ENCODE measurements at places on chromosomes 11 and 22.
A peak's percentile ranks its signal among the peaks of the same experiment; 100 is the strongest.

DNA sequence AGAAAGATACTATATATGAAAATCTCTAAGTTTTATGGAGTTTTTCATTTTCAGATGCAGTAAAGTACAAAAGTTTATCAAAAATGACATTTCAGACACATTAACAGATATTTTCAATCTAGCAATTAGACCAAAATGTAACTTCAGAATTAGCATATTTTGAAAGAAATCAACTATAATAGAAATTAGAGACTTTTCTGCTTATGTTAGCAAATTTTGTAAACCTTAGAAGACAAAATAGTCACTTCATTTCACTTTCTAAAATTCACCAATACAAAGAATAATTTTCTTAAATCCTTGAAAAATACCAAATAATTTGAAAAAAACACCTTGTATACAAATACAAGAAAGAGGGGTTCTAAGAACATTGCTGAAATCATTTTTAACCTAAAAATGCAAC lies 135.8 kb upstream of the FIBIN start:
- H3K27me3 ChIP-seq = no peaks in the 10 kb centered on the region
- H3K27ac ChIP-seq = no peak overlapping the region
- no peaks in the 10 kb centered on the region for H3K4me1 ChIP-seq
- DNase-seq = no peak

DNA sequence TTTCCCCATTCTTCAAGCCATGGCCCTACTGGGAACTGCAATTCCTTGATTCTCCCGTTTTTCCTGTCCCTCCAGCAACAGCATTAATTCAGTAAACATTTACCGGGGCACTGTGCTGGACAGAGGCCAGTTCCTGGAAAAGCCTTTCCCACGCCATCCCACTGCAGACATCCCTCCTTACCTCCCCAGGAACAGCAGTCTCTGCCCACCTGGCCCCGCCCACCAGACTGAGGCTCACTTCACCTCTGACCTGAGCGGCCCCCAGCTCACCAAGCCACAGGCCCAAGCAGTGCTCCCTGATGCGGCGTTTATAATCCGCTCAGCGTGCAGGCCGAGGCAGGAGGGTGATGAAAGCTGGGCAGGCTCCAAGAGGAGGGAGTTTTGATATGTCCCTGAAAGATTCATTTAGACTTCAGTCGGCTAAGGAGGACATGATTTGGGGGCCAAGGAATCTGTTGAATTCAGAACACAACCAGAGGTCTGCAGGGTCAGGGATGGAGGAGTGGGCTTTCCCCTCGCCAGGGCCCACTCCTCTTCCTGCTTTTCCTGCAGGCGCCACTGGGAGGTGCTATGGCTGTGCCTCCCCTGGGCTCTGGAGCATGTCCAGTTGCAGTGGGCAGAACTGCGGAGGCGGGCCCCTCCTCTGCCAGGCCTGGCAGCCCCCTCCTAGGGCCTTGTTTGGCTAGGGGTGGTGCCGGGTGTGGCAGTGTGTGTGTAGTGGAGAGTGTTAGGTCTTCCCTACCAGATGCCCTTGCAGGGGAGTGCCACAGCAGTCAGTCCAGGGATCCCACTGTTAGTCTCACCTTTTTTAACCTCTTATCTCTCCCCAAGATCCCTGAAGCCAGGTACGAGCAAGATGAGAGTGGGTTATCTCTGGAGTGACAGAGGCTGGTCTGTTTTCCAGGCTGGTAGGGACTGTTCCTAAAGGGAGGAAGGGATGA lies 1.4 kb upstream of the TAGLN start:
- H3K4me1 ChIP-seq = peaks cover 32% of the 10 kb centered on the region
- H3K27me3 ChIP-seq = no peaks in the 10 kb centered on the region
- H3K4me3 ChIP-seq = no peak overlapping the region
- DNase-seq = peak; percentile 16
- H3K27ac ChIP-seq = peak overlapping the region; percentile 72
- peaks cover 3% of the 10 kb centered on the region for H3K36me3 ChIP-seq

DNA sequence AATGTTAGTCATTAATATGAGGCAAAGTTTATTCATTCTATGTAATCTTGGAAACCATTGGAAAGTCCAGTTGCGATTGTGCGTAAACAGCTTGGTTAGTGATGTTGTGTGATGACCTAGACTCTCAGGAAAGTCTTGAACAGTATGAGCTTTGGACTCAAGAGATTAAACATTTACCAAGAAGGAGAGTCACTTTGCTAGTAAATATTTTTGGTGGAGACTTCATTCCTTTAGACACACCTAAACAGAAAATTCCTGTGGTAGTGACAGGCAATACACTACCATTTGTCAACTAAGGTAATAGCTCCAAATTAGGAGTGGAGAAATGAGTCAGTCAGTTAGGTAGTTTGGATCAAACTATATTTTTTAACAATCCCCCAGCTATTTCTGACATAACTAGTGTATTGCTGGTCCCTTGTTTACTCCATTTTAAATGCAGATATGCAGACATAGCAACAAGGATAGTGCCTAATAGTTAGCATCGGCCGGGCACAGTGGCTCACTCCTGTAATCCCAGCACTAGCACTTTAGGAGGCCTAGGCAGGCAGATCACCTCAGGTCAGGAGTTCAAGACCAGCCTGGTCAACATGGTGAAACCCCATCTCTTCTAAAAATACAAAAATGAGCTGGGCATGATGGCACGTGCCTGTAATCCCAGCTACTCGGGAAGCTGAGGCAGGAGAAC lies 89.3 kb downstream of the ARHGAP42 start:
- H3K27ac ChIP-seq = no peak overlapping the region
- H3K36me3 ChIP-seq = no peaks in the 10 kb centered on the region
- no peak overlapping the region for H3K4me3 ChIP-seq
- DNase-seq = no peak
- H3K4me1 ChIP-seq = no peaks in the 10 kb centered on the region

DNA sequence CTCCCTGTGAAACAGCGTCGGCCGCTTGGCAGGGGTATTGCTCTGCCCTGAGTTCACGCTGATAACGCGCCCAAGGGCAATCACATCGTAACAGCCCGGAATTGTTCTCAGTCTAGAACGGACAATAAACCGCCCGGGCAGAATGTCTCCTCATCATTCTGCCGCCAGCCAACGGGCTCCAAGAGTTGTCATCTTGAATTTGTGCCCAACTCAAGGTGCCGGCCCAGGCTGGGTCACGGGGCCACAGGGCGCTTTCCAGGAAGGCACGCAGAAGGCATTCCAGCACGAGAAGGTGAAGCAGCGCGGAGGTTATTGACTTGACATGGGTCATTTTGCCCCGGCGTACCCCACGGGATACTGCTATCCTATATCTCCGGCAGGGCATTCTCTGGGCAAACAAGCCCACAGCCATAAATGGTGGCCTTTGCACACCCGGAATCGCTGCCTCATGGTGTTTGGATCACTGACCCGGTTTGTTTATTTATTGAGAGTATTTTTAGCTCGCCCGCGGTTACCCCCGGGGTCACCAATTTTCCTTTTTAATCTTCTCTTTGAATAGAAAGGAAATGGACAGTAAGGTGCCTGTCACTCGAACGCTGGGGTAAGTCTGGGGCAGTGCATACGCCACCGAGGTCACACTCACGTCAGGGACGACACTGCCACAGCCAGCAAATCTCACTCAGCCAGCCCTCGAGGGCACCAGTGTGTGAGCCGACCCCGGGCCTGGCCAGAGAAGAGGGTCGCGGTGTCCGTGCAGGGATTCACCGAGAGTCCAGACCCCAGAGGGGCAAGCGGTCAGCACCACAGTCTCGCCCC lies 72.4 kb upstream of the FGF3 start:
- H3K4me1 ChIP-seq = peaks cover 44% of the 10 kb centered on the region
- peak; percentile 92 for DNase-seq
- H3K27ac ChIP-seq = no peak overlapping the region
- H3K27me3 ChIP-seq = no peaks in the 10 kb centered on the region
- H3K36me3 ChIP-seq = no peaks in the 10 kb centered on the region

DNA sequence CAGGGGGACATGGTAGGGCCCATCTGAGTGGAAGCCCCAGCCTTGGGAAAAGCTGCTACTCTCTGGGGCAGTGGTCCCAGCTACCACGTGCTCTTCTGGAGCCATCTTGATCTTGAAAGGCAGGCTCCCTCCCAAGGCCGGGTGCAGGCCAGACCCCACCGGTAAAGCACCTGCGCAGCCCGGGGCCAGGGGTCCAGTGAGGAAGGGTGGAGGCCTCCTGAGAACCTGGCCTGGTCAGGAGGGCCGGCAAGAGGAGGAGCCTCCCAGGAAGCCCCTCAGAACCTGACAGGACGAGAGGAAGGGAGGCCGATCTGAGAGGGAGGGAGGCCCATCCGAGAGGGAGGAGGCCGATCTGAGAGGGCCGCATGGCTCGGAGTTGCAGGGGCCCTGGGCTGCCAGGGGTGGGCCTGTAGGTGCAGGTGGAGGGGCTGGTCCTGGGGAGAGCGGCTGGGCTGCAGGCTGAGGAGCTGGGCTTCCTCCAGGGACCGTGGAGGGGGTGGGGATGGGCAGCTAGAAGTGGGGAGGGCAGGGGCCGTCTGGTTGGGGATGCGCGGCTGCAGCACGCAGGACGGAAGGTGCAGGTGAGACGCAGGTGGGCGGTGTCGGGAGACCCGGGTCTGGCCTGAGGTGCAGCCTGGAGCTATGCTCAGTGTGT lies 529 bp downstream of the GRAMD4 start:
- H3K36me3 ChIP-seq = no peaks in the 10 kb centered on the region
- H3K27ac ChIP-seq = no peak overlapping the region
- H3K4me1 ChIP-seq = no peaks in the 10 kb centered on the region
- no peak for DNase-seq
- no peak overlapping the region for H3K4me3 ChIP-seq

DNA sequence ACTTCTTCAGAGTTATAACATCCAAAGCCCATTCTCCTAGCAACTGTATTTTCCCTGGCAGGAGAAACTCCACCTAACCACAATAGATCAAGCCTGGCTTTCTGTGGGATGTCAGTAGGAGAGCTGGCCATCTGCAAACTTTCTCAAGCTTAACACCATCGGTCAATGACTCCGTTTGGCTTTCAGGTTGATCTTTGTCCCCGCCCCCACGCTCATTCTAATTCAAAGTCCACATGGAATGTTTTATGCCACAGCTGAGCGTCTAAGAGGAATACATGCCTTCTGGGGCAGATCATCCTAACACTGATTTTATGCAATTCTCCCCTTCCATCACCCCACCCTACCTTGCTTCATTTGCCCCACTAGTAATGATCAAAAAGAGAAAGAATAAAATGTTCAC lies 4.8 kb downstream of the GVQW3 start:
- no peaks in the 10 kb centered on the region for H3K27me3 ChIP-seq
- DNase-seq = no peak
- no peaks in the 10 kb centered on the region for H3K36me3 ChIP-seq
- H3K27ac ChIP-seq = no peak overlapping the region
- no peaks in the 10 kb centered on the region for H3K4me1 ChIP-seq
- no peak overlapping the region for H3K4me3 ChIP-seq

GRCh38 chr11:27485930-27486773 lies 13.6 kb upstream of the LGR4 start:
- H3K27me3 ChIP-seq = no peaks in the 10 kb centered on the region
- H3K4me1 ChIP-seq = no peaks in the 10 kb centered on the region
- DNase-seq = peak; percentile 59
- no peak overlapping the region for H3K4me3 ChIP-seq
- no peak overlapping the region for H3K27ac ChIP-seq

GRCh38 chr11:111571829-111572501 lies 30.3 kb upstream of the SIK2 start:
- no peak overlapping the region for H3K27ac ChIP-seq
- no peaks in the 10 kb centered on the region for H3K36me3 ChIP-seq
- H3K4me1 ChIP-seq = peaks cover 56% of the 10 kb centered on the region
- no peaks in the 10 kb centered on the region for H3K27me3 ChIP-seq
- no peak overlapping the region for H3K4me3 ChIP-seq

GRCh38 chr11:134124660-134125451 lies 56.0 kb downstream of the JAM3 start:
- H3K36me3 ChIP-seq = no peaks in the 10 kb centered on the region
- H3K4me1 ChIP-seq = no peaks in the 10 kb centered on the region
- no peaks in the 10 kb centered on the region for H3K27me3 ChIP-seq
- no peak overlapping the region for H3K27ac ChIP-seq

DNA sequence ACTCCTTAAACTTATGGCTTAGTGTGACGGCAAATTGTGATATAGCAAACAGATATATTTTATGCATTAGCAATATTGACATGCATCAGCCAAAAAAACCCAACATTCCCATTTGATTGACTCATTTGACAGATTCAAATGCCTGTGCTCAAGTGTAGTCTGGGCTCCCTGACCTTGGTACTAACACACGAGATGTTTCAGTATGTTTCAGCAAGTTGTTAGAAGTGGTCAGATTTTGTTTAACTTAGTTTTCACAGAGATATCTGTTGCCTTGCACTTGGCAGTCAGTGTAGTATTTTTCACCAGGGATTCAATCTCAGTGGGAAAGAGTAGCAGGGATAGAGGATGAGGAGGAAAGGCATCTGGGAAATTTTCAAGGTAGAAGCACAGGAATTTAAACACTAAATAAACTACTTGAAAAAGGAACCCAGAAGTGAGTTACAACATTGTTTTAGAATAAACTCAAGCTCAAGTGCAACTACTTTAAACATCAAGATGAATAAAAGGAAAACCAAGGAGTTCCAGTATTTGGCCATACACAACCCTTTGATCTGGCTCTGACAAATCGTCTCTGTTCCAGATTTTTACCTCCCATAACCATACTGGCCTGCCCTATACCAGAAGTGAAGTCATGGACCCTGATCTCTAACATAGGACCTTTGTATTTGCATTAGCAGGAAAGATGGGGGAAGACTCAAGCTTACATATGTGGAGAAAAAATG lies 56.5 kb upstream of the BLID start:
- peaks cover 25% of the 10 kb centered on the region for H3K36me3 ChIP-seq
- peaks cover 61% of the 10 kb centered on the region for H3K4me1 ChIP-seq
- 0 out of 2 replicates have a peak overlapping the region, but pooled peaks have one; percentile 5 for H3K27ac ChIP-seq
- H3K4me3 ChIP-seq = no peak overlapping the region
- DNase-seq = no peak
- H3K27me3 ChIP-seq = no peaks in the 10 kb centered on the region

DNA sequence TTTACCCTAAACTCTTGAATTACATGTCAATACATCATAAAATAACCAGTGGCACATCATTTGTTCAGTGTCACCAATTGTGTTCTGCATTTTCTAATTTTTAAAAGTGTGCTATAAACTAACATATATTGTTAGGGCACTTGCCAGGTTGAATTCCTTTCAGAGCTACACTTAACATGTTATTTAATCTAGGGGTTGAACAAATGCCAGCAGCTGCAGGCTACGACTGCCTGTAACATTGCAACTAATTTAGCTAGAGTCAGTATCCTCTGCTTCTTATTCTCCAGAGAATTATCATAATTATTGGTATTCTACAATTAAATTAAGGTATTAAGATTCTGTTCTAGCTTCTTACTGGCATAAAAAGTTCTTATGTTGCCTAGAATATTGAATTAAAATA lies 46.4 kb upstream of the ARHGAP42 start:
- no peak for DNase-seq
- no peaks in the 10 kb centered on the region for H3K36me3 ChIP-seq
- H3K27ac ChIP-seq = no peak overlapping the region
- peaks cover 29% of the 10 kb centered on the region for H3K4me1 ChIP-seq

- no peaks in the 10 kb centered on the region for H3K4me1 ChIP-seq
- no peaks in the 10 kb centered on the region for H3K36me3 ChIP-seq
- peak; percentile 25 for DNase-seq
These were observed 874.5 kb downstream of the BRD1 start for GRCh38 chr22:48953103-48953720.
